ENCODE measurements at places on chromosomes 7 and 10. TPM values are rescaled to one million over a fixed set of nuclear protein-coding genes. Genes with fewer than 3 reads are reported as not detected.

Gene CLEC5A
- total RNA-seq, result not detected

Gene DPYSL4
- 0.14 TPM for total RNA-seq

Gene SRRM3
- total RNA-seq, result 0.85 TPM

Gene PNLIPRP2
- total RNA-seq, result not detected

Gene CHST15
- 15.0 TPM for total RNA-seq

Gene C7orf57
- 0.14 TPM for total RNA-seq

Gene AGAP5
- total RNA-seq, result 1.5 TPM

Gene CAPZA2
- total RNA-seq, result 62.8 TPM

Gene MTERF1
- 8.4 TPM for total RNA-seq

Gene RINT1
- 15.6 TPM for total RNA-seq

Gene FIGNL1
- 5.5 TPM for total RNA-seq

Gene OGDHL
- total RNA-seq, result 0.14 TPM
